ENCODE measurements at places on chromosomes 5 and 9.

GRCh38 chr5:176631383-176632200 is 1.1 kb downstream of the EIF4E1B start:
- DNase-seq = no peak

DNA sequence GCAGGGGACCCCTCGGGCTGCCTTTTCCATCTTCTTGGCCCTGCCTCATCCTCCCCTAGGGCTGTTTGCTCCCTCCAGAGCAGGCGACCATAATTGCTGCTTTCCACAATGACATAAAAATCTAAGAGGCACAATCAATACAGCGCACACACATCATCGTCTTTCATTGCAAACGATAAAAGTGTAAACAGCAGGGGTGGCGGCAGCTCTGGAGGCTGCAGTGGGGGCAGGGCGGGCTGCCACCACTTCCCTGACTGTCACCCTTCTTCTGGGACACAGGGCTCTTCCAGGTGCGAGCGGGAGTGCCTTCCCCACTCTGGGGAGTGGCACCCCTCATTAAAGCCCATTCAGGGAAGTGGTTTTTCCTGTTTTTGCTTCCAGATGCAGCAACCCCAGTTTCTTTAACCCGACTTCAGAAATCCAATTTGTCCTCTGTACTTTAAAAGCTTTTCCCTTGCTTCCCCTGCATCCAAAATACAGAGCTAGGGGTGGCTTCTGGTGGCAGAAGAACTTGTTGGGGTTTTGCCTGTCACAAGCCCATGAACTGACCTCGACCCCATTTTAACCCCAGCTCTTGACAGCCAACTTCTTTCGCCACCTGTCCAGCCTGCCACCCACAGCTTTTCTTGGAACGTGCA is 45.7 kb downstream of the TSPAN17 start:
- DNase-seq = no peak

DNA sequence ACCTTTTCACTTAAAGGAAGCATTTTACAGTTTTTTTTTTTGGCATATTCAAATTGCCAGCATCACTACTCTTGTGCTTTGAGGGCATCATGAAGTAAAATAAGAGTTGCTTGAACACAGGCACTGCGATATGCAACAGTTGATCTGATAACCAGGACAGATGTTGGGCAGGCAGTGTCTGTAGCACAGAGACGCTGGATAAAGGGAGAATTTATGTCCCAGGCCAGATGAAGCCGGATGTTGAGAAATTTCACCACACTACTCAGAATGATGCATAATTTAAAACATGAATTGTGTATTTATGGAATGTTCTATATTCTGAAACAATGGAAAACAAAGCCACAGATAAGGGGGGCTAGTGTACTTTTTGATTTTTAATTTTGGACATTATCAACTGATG is 71.4 kb downstream of the SLC12A2 start:
- DNase-seq = no peak

DNA sequence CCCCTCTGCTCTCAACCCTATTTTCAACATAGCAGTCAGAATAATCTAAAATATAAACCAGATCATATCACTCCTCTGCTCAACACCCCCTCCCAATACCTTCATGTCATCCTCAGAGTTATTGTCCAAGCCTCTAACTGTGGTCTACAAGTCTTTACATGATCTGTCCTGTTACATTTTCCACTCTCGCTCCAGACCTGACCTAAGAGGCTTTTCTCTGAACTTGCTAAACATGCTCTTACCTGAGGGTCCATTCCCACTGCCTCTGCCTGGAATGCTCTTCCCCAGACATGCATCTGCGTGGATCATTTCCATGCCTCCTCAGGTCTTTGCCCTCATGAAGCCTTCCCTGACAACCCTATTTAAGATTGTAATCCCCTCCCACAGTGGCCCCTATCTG is 12.0 kb downstream of the NIPSNAP3B start:
- no peak for DNase-seq

GRCh38 chr9:135275571-135276289 is 188.3 kb downstream of the OLFM1 start:
- DNase-seq = no peak

GRCh38 chr9:35935261-35935660 is 22.7 kb downstream of the OR2S2 start:
- no peak for DNase-seq

- DNase-seq = no peak
Observed at GRCh38 chr5:56734091-56734694, 81.2 kb upstream of the MAP3K1 start.

- DNase-seq = no peak
Observed at GRCh38 chr5:160772854-160773253, 79.2 kb downstream of the ATP10B start.

DNA sequence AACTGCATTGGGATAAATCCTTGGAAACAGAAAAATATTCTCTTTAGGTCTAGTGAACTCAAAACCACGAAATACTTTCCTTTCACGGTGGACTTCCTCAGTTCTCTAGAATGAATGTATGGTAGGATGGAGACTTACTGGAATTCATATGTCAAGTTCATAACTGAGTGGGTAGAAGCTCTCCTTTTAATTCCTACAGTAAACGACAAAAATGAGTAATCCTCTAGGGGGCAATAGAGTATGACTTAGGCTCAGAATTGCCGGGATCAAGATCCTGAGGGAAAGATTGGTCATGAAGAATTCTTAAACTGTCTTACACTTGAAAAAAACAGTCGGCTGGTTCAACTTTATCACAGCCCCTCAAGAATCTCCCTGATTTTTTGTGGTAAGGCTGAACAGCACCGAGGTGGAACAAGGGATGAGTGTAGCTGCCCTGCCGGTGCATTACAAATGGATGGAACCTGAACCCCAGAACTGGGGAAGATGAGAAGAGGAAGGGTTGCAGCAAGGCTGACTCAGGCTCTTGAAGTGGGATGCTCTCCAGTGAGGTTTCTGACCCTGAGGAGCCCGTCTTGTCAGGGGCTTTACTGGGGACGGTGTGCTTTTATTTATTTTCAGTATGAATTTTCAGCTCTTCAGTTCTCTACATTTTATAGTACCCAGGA is 14.0 kb upstream of the LOX start:
- DNase-seq = no peak

- no peak for DNase-seq
Observed at GRCh38 chr9:126233913-126234525, 92.6 kb upstream of the MVB12B start.

DNA sequence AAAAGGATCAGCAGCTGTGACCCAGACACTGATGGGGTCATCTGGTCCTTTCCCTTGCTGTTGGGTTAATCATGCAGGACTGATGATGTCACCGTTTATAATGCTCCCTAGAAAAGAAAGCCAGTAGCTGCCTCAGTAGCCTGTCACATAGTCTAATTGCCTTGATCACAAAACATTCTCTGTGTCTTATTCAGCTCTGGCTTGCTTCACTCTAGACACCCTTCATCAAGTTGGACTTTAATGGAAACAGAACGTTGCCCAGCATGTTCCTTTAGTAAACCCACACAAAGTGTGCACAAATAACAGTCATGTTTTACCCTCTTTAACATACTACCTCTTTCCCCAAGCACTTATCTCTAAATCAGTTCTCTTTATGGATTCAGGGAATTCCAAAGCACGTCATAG is 170.8 kb downstream of the SGCD start:
- DNase-seq = no peak

GRCh38 chr9:132910376-132910775 is 31.7 kb downstream of the SPACA9 start:
- DNase-seq = no peak

DNA sequence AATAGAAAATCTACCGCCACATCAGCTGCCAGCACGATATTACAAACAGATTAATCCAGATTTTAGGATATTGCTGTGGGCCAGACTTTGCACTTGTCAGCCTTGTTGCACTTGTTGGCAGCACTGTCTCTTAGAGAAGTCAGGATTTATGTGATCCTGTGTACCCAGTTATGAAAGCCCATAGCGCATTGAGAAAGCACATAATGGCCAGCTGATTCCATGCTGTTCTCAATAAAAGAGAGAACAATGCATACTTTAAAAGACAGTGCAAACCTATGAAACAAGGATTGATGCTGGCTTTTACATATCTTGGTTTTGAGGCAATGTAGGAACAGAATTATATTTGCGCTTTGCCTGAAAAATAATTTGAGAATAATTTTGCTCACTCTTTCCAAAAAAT is 140.8 kb downstream of the CEP120 start:
- no peak for DNase-seq

Measured in T-helper 2 cell treated with Interferon-gamma antibody and Interleukin-4, amounts not matched to agents 5 μg/mL and 100 μg/mL, for 36 hours (primary cell).